ENCODE measurements at places on chromosomes 5 and 9. TPM values are rescaled to one million over a fixed set of nuclear protein-coding genes. Genes with fewer than 3 reads are reported as not detected.

GABBR2 gene
- 2.8 TPM for polyA plus RNA-seq

DNA sequence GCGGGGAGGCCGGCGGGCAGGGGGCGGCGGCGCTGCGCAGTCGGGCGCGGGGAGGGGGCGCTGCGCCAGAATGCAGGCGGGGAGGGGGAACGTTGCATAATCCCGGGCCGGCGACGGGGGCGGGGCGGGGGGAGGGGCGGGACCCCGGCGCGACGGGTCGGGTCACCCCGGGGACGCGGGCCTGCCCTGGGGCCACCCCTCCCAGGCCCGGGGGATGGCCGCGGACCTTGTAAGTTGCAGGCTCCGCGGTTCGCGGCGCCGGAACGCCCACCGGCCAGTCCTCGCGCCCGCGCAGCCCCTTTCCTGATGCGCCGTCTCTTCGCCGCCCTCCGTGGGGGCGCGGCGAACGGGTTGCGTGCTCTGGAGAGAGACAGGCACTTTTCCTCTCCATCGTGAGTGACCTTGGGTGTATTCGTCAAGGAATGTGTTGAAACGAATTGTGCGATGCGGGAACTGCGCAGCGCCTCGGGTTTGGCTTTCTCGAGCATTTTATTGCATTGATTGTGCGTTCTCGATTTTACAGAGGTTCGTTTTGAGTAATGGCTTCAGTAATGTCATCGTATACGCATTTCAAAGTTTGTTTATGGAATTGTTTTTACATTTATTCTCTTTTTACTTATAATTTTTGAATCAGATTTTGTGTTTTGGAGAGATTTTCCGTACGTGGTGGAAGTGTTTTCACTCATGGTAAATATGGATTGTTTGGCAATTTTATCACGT lies 802 bp downstream of the SPIN1 start:
- peak; percentile 72 for DNase-seq

GRCh38 chr5:172370237-172370640 lies 84.1 kb downstream of the SH3PXD2B start:
- no peak for DNase-seq

DNA sequence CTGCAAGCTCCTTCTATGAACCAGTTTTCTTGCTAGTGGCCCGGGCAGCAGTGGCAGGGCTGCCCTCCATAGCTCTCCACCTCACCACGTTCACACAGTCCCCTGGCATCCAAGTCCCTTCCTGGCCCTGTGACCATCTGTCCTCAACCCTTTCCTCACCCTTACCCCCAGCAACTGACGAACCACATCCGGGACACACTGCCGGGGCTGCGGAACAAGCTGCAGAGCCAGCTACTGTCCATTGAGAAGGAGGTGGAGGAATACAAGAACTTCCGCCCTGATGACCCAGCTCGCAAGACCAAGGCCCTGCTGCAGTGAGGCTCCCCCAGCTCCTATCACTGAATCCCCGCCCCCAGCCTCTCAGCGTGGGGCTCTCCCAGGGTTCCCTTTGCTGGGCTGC lies 18.8 kb downstream of the DNM1 start:
- DNase-seq, result no peak

LYRM7 gene
- polyA plus RNA-seq, result 20.1 TPM

DNA sequence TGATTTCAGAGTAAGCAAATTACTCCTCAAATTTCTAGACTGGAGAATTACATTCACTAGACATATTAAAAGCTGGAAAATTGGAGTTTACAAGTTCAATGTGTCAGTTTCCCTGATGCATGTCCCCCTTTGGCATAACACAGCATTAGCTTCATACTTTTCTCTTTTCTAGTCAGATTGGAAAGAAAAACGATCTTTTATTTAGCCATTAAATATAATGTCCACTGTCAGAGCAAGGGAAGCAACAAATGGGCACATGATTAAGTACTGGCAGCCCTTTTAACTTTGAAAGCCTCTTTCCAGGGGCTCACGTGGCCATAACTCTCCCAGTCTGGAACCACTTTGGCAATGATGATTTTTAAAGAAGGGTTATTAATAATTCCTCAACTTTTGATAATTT lies 203.3 kb downstream of the KCNN2 start:
- DNase-seq, result no peak

GRCh38 chr5:93807846-93808245 lies 66.4 kb upstream of the POU5F2 start:
- no peak for DNase-seq

NRARP gene
- 2.6 TPM for polyA plus RNA-seq

DNA sequence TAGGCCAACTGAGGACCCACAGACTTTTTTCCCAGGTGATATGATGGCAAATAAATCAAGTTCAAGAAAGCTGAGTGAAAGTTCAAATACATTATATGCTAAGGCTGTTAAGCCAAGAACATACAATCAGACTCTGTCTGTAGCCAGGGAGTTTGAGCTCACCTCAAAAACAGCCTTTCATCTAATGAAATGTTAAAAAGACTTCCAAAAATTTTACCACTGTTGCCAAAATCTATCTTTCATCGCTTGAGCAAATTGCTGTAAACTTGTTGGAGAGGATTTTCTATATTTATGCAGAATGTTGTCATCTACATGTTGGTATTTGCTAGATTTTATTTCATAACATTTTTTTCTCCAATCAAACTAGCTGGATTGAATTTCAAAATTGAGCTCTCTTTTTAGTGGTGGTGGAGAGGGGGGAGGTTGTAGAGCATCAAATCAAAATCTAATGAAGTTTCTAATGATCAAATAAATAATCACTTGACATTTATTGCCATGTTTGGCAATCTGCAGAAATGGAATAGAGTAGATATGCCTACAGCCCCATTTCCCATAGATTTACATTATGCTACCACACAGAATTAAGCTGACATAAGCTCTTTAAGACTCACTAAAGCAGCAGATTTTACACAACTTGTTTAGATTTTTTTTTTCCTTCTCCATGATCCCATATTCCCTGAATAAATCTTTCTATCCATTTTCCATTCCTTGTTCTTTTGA lies 828.9 kb upstream of the ZNF608 start:
- no peak for DNase-seq

Measured in muscle of arm (tissue), 14 donors.